ENCODE measurements at places on chromosomes 2 and 18.

DNA sequence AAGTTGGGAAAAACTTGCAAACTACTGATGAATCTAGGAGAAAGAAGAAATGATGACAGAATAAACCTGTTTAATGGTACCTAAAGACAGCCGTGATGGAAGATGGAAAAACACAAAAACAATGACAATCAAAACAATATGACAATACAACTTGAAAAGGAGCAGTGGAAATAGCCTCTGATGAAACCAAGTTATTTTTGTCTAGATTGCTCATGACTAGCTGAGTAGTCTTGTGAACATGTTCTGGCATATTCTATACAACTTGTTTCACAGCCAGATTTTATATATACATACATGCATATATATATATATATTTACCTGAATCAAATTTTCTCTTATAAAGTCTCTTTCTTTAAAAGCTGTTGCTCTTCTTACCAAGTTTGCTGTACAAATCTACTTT lies 439.1 kb downstream of the TGIF1 start:
- no peak for DNase-seq

- DNase-seq, result no peak
These were observed 49.2 kb downstream of the CXCR4 start for GRCh38 chr2:136068581-136069227.

DNA sequence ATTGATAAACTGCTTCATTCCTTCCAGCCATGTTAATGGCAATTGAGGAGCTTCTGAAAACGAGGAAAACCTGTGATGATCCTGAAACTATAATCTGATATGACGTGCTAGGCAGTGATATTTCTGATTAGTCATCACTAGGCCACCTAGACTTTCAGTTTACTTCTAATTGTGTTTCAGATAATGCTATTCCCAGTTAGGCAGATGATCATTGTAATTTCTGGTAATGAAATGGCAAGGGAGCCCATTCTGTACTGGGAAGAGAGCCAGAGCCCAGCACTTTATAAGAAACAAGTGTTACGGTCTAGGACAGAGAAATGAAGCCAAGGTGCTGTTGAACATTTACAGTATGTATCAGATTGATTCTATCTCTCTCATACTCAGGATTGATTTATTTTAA lies 106.2 kb downstream of the CPO start:
- no peak for DNase-seq

DNA sequence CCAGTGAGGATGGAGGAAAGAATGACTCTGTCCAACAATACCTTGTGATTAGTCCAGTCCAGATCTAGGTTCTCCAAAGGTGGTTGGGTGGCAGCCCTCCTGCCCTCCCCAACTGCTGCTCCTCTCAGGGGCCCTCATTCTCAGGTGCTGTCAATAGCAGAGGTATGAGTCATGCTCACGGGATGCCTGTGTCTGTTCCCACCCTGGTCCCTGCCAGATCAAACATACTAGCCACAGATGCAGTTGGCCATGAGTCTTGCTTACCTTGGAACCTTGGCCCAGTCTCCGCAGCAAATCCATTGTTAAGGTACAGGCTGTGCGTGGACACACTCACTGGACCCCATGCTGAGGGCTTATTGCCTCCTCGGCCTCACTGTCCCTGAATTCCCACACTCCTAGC lies 24.9 kb upstream of the RPIA start:
- DNase-seq, result no peak

DNA sequence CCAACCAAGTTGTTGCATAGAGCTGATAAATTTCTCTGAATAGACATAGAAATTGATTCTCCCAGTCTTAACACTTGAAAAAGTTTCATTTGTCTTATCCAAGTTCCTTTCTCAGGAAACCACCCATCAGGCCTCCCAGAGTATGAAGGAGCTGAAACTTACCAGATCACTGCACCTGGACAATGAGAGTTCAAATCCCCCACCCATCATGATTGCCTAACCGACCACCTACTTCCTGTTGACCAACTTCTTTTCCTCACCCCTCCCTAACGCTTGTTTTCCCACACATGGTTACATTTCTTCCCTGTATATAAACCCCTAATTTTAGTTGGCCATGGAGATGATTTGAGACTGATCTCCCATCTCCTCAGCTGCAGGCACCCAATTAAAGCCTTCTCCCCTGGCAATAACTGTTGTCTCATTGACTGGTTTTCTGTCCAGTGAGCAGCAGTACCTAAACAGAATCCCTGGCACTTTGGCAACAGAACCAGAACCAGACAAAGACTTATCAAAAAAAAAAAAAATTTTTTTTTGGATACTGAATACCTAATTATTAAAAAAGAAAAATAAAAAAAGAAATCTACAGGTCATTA lies 103.0 kb downstream of the SPIRE1 start:
- no peak for DNase-seq

DNA sequence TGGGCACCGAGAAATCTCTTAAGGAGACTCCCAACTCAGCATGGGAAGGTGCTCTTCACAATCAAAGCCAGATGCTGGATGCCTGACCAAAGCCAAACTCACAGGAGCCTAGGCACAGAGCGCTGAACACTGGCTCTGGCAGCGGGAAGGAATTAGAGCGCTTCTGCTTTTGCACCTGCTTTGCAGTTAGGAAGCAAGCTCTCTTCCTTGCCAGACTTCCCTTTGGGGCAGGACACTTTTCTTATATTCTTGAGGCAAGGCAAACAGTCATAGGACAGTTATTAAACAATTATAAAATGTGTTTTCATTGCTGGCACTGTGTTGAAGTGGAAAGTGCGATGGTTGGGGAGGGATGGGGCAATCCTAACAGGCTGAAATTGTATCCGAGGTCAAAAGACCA lies 79.6 kb upstream of the DNMT3A start:
- DNase-seq, result no peak

DNA sequence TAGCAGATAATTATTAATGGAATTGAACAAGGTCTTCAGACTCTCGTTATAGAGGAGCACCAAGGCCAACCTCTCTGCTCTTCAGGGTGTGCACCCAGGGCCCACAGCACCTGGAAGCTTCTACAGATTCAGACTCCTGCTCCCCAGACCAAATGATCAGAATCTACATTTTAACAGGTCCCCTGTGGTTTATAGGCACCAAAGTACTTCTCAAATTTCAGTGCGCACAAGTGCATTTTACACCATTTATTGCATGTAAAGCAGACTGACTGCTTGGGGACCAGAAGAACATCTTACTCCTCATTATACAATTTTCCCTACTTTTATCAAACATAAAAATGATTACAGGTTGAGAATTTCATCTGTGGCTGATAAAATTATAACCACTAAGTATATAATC lies 163.9 kb downstream of the COL4A4 start:
- DNase-seq, result no peak

GRCh38 chr2:54605836-54606235 lies 117.6 kb upstream of the EML6 start:
- no peak for DNase-seq

DNA sequence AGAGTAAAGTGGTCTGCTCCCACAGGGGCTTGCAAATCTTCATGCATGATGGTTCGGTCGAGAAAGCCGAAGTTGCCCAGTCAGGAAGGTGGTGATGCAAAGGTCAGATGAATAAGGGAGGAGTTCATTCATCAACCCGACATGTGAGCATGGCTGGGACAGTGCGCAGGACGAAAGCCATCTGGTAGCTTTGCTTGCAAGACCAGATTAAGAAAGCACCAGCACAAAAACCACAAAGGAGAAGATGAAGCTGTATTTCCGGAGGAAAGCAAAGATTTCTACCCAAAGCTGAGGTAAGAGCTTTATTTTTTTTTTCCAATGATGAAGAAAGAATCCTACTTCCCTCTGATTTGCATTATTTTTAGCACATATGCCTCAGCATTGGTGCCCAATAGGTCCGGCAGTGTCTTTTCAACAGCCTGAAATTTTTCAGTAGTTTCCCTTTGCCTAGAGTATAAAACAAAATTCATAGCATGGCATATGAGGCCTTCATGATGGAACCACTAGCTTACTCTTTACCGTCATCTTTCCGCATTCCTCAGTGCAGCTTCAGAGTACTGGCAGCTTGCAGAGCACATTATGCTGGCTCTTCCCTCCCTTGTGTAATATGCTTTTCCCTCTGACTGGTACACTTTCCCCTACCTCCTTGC lies 112.0 kb upstream of the THOC1 start:
- DNase-seq, result no peak

DNA sequence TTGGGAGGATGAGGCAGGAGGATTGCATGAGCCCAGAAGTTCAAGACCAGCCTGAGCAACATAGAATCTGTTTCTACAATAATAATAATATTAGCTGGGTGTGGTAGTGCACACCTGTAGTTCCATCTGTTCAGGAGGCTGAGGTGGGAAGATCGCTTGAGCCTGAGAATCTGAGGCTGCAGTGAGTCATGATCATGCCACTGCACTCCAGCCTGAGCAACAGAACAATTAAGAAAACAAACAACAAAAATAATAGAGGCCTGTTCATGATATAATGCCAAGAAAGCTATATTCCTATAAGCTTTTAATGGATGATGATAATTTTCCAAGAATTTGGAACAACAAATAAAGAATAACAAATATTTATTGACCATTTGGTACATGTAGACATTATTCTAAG lies 6.9 kb upstream of the CCBE1 start:
- DNase-seq, result no peak

- DNase-seq, result no peak
These were observed 271.6 kb downstream of the TDRD15 start for GRCh38 chr2:21395366-21395765.

- DNase-seq, result no peak
These were observed 157.7 kb downstream of the PRKCE start for GRCh38 chr2:45809205-45809604.

- no peak for DNase-seq
These were observed 167.2 kb downstream of the NUP35 start for GRCh38 chr2:183291436-183291835.

- no peak for DNase-seq
These were observed 888.4 kb downstream of the BCL11A start for GRCh38 chr2:59665021-59665420.

DNA sequence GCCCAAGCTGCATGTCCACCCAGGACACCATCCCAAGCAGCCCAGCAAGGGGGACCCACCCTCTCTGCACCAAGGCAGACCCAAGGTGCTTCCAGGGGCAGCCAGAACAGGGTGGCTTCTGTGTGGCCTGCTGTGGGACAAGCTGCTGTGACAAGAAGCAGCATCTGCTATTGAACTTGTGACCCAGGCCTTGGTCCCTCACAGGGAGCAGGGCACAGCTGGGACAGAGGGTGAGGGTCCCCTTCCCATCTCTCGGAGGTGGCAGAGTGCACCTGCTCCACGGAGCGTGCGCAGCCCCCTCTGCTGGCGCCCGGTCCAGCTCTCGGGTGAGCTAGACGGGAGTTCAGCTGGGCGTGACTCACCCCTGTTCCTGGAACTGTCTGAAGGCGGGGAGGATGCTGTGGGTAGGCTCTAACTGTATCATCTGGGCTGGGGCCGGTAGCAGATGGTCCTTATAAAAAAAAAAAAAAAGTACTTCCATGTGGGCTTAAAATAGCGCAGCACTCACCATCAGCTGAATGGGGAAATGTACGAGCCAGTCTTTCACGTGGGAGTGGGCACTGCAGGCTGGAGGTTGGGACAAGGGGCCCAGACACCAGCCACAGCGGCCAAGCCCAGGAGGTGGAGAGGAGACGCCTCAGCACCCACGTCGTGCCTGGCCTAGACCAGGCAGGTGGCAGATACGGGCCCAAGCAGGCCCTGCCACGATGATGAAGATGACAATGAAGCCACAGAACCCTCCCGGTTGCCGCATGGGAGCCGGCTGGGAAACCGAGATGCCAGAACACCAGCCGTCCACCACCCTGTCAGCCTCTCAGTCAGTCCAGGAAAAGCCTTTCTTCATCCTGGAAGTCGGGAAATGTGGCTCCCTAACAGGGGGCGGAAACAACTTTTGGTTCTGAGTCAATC lies 136.8 kb upstream of the ID2 start:
- DNase-seq, result peak; percentile 83

DNA sequence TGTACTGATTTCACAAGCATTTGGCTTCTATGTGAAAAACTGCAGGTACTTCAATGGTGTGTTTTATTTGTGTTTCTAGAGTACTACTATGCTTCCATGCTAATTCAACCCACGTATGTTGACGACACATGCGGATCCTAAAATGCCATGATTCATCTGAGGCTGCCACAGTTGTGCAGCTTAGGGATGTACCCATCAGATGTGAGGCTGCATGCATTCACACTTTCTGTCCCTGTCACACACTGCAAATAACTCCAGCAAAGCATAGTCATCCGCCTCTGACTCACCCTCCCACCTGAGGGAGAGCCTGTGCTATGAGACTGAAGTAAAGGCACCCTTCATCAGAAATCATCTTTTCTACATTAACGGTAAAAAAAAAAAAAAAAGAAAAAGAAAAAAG lies 22.1 kb upstream of the SERTAD2 start:
- DNase-seq, result no peak

DNA sequence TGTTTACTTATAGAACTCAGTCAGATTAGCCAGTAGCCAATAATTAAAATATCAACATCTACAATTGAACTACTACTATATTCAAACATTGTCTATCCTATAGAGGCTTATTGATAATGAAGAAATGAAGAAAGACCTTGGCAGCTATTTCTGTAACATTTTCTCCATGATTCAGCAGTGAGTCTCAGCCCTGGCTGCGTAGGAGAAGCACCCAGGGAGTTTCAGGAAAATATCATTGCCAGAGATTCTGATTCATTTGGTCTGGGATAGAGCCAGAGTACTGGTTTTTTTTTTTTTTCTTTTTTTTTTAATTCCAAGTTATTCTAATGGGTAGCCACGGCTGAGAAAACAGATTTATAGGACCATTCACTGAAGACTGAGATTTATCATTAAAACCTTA lies 404.8 kb downstream of the TXNL1 start:
- no peak for DNase-seq

DNA sequence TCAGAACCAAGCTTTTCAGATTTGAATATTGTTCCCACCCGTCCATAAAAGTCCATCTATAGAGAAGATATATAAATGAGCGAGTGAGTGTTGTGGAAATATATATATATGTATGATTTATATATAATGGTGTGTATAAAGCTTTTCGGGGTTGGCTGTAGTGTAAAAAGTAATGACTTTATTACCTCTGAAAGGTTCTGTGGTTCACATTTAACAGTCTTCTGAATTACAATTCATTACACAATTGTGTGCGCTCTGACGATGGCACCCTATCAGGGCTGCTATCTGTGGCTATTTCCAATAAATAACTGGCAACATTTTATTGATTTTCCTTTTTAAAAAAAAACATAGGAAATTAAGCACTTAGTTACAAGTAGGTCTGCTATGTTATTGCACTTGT lies 2.7 kb upstream of the BCL11A start:
- DNase-seq, result no peak

DNA sequence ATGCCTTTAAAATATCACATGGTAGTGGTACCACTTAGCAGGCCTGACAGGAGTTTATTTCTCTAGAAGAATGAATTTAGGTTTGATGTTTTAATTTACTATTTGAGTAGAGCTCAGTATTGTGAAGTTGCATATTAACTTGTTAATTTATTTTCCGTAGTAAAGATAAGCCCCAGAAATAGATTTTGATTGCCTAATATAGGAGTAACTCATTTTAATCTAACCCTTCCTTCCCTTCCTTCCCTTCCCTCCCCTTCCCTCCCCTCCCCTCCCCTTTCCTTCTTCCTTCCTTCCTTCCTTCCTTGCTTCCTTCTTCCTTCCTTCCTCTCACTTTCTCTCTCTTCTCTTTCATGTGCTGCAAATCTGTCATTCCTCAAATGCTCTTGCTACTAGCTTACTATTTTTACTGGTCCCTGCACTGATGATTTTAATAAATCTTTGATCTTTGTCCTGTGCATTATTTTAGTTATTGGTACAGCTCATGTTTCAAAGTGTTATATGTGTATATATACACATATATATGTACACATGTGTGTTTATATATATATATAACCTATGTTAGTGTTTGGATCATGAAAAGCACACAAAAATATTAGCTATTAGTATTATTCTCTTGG lies 862.6 kb upstream of the CNTNAP5 start:
- DNase-seq, result no peak

- no peak for DNase-seq
These were observed 478.8 kb downstream of the ARHGAP15 start for GRCh38 chr2:143608063-143608423.

Measured in CD4-positive, alpha-beta T cell treated with Interleukin-17A for 1 hour (primary cell).